ENCODE measurements at places on chromosomes 13 and 19. TPM values are rescaled to one million over a fixed set of nuclear protein-coding genes. Genes with fewer than 3 reads are reported as not detected.

- DNase-seq: no peak
These were observed 1.6 kb downstream of the ARL11 start for GRCh38 chr13:49629947-49630346.

- peak; percentile 65 for DNase-seq
These were observed 35.8 kb upstream of the MEDAG start for GRCh38 chr13:30870049-30870884.

- DNase-seq: no peak
These were observed 412 bp downstream of the ZNF528 start for GRCh38 chr19:52398081-52398441.

Gene WBP4
- 19.5 TPM for polyA plus RNA-seq

DNA sequence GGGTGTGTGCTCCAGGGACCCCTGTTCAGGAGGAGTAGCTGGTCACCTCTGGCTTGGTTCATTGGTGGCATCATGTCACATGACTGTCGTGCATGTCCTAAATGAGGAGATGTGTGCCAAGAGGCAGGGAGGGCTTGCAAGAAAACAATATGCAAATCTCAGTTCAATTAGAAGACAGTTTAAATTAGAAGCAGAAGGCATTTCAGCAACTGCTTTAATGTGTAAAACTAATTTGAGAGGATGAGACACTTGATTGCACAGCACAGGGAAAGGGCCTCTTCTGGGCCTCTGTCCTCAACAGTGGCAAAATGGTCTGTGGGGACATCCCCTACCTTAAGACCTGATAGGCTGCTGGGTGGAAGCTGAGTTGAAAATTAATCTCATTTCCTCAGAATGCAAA, 54.6 kb downstream of the SPATA13 start:
- DNase-seq: no peak

Gene BEST2
- not detected for polyA plus RNA-seq

GRCh38 chr13:76868371-76868770, 17.8 kb downstream of the KCTD12 start:
- DNase-seq: no peak

Gene CYP4F2
- polyA plus RNA-seq: not detected

GRCh38 chr19:7559102-7559501, 23.6 kb downstream of the PNPLA6 start:
- DNase-seq: no peak

Gene TTC9B
- polyA plus RNA-seq: not detected

Gene POU2F2
- 0.69 TPM for polyA plus RNA-seq

- no peak for DNase-seq
These were observed 1236.8 kb upstream of the SPRY2 start for GRCh38 chr13:81577601-81578195.

DNA sequence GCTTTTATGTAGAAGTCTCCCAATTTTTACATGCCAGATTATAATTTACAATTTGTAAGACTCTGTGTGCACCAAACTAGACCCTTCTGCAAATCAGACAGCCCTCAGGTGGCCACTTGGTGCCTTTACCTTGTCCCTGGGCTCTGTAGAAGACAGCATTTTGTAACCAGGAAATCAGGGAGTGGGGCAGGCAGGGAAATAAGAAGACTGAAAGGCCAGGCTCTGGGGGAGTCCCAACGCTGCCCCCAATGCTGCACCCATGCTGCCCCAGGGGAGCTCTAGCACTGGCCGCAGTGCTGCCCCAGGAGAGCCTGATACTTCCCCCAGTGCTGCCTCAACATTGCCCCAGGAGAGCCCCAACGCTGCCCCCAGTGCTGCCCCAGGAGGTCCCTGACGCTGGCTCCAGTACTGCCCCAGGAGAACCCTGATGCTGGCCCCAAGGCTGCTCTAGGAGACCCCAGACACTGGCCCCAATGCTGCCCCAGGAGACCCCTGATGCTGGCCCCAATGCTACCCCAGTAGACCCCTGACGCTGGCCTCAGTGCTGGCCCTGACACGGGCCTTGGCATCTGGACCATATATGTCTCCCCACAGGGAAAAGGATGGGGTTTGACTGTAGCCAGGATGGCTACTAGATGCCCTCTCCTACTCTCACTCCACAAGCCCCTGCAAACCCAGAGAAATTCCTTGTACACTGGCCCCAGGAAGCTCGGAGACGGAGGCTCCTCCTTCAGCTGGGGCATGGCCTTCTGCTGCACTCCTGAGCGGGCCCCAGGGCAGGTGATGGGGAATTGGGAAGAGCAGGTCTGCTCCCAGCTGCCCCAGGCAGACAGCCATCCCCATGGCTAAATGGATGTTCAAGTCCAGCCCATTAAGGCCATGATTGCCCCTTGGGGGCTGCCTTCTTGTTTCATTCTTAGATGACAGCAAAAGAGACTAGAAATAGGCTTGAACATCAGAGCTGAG, 23.6 kb downstream of the VSTM2B start:
- DNase-seq: no peak

- DNase-seq: no peak
These were observed 9.1 kb upstream of the C19orf12 start for GRCh38 chr19:29724102-29724641.

DNA sequence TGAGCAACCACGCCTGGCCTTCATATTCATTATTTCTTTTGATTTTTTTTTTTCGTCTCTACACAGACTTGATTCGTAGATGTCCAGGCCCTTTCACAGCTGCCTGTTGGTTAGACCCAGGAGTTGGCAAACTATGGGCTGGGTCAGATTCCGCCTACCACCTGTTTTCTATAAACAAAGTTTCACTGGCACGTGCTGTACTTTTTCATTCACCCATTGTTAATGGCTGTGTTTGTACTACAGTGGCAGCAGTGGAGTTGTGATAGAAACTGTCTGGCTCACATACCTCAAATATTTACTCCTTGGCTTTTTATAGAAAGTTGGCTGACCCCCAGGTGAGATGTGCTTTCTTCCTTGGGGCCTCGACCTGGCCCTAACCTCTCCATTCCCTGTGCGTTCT, 72.9 kb upstream of the TEX29 start:
- DNase-seq: no peak

- DNase-seq: no peak
These were observed 14.4 kb upstream of the FBN3 start for GRCh38 chr19:8163759-8164158.

GRCh38 chr13:61648547-61648946, 232.9 kb upstream of the PCDH20 start:
- no peak for DNase-seq

Gene CBY2
- polyA plus RNA-seq: not detected

DNA sequence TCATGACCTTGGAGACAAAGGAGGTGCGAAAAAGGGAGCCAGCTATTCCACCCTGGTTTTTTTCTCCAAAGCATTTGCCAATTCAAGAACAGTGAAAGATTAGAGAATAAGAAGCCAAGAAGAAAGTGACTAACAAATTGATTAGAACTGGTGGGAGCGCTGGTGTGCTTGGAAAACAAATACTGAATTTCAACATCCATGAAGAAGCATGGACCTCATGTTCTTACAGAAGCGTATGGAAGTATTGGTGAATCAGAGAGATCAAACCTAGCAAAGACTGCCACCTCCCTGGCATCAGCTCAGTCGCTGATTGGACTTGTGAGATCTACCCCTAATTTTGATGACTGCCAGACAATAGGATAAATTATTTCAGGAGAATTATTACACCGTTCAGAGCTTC, 195.3 kb downstream of the ITGBL1 start:
- no peak for DNase-seq

DNA sequence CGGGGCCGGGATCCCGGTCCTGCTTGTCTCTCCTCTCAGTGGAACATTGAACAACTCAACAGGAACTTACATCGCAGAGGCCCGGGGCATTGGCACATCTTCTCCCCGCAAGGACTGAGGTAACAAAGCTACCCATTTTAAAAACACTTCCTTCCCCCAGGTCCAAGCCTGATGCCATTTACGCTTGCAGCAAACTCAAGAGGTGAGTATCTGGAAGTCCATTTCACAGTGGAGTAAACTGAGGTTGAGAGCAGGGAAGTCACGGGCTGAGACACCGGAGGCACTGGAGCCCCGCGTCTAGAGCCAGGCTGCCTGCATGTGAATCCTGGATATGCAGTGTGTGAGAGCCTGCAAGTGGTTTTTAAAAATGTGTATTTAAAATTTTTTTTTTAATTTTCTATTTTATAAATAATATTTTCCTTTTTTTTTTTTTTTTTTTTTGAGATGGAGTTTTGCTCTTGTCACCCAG, 492 bp upstream of the PGLYRP1 start:
- DNase-seq: no peak

DNA sequence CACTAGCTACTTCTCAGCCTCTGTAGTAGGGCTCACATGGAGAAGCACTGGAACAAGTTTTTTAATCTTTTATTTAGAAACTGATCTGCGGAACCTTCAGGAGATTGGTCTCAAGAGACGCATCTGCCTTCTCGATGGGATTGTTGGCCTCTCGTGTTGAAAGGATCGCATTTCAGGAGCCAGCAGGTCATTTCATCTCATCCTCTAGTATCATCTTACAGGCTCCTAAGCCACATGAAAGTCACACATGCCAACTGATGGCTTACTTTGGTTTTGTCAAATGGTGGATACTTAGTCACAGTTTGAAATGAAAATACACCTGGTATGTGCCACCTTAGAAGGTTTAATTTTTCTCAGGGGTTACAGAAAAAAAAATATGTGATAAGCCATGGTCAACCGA, 1703.6 kb downstream of the EFNB2 start:
- no peak for DNase-seq

- DNase-seq: no peak
These were observed 4.4 kb downstream of the AKT2 start for GRCh38 chr19:40280608-40281221.

GRCh38 chr13:42035905-42036521, 12.4 kb upstream of the DGKH start:
- no peak for DNase-seq

GRCh38 chr13:93687261-93687660, 460.7 kb downstream of the GPC6 start:
- DNase-seq: no peak

DNA sequence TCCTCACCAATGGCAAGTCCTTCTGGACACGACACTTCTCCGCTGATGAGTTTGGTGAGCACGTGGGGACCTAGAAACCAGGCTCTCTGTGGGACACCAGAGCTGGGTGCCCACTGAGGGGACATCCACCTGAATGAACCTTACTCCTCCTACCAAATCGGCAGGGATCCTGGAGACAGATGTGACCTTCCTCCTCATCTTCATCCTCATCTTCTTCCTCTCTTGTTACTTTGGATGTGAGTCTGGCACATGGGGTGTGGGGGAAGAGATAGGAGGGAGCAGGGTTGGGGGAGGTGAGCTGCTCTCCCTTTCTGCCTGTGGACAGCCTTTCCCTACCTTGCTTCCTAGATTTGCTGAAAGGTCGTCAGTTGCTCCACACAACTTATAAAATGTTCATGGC, 1.9 kb downstream of the TMEM145 start:
- DNase-seq: no peak

- no peak for DNase-seq
These were observed 11.4 kb downstream of the LPAR6 start for GRCh38 chr13:48401480-48401879.

Gene LRRC63
- not detected for polyA plus RNA-seq

Gene ZNF492
- polyA plus RNA-seq: 0.06 TPM

Gene PSPN
- polyA plus RNA-seq: 0.53 TPM

GRCh38 chr13:108632649-108633167, 3.3 kb downstream of the MYO16 start:
- DNase-seq: no peak

Gene ZNF546
- polyA plus RNA-seq: 4.5 TPM

DNA sequence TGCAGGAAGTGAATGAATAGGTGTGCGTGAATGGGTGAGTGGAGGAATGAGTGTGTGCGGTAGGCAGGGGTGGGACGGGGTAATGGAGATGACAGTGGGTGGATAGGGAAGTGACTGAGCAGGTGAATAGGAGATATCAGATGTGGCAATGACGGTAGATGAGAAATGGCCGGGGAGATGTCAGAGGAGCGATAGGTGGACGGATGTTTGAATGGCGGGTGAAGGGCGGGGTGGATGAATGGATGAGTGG, 1.5 kb downstream of the TTC9B start:
- DNase-seq: no peak

Gene PRSS57
- not detected for polyA plus RNA-seq

DNA sequence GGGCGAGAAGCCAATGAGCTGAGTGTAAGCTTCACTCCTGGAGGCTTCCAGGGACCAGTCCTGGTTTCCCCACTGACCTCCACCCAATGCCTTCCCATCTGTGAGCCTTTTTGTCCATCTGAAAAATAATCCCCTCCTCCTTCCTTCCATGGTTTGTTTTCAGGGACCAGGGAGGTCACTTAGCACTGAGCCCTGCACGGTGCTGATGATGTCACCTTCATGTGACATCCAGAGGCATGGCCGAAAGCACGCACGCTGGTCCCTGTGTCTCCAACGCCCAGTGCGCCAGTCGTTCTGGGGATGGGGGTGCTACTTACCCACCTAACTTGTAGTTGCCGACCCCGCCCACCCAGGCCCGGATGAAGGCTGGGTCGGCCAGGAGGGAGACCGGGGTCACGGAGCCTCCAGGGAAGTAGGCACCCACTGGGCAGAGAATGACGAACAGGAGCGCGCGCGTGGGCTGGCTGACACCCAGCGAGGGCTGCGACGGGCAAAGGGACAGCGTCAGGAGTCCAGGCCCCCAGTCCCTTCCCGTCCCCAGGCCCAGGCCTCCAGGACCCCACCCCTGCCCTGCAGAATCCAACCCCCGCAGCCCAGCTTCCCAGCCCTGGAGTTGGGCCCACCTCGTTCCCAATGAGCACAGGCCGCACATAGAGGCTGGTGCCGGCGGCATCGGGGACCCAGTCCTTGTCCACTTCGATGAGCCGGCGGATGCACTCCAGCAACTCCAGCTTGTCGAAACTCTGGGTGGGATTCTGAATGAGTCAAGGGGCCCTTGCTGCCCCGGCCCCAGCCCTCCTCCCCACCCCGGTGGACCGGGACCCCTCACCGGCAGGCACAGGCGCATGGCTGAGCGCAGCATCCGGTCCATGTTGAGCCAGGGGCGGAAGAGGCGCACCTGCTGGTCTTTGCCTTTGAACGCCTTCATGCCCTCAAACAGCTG, 11.2 kb downstream of the BCAT2 start:
- no peak for DNase-seq
